Progenitor cell of endocrine pancreas (in vitro differentiated cells): ENCODE measurements at places on chromosomes 12 and 14. TPM values are rescaled to one million over a fixed set of nuclear protein-coding genes. Genes with fewer than 3 reads are reported as not detected.
A peak's percentile ranks its signal among the peaks of the same experiment; 100 is the strongest.

MAP1LC3B2 gene
- total RNA-seq: 0.84 and 0.86 TPM in 2 replicates

FOXN4 gene
- total RNA-seq: 0.33 and 0.34 TPM in 2 replicates

FRMD6 gene
- 40.7 and 45.8 TPM in 2 replicates for total RNA-seq

MYF5 gene
- total RNA-seq: not detected in 2 replicates

FAR2 gene
- 4.8 and 8.4 TPM in 2 replicates for total RNA-seq

EML5 gene
- 6.0 and 6.1 TPM in 2 replicates for total RNA-seq

- no peaks in the 10 kb centered on the region for H3K4me1 ChIP-seq
- no peak overlapping the region for H3K4me3 ChIP-seq
Measured at GRCh38 chr14:24317141-24317928, 6.0 kb downstream of the LTB4R start.

DNA sequence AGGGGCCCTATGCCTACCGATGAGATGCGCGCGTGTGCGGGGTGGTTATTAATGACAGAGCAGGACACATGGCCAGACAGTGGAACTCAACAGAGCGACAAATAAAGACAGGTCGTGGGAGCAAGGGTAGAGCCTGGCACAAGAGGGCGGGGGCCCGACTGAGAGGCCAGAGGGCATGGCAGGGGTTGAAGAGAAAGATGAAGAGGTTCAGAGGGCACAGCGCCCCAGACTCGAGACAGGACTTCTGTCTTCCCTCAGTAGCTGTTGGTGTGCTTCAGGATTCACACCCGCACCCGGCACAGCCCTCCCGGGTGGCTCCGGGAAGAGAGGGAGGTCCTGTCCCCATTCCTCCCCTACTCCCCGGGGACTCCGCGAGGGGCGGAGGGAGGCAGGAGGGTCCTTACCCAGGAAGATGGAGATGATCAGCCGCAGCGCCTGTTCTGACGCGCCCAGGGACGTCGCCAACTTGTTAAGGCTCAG, 366 bp downstream of the LPCAT3 start:
- no peaks in the 10 kb centered on the region for H3K36me3 ChIP-seq
- H3K4me3 ChIP-seq: peak overlapping the region; percentile 78
- H3K4me1 ChIP-seq: peaks cover 23% of the 10 kb centered on the region
- no peak for DNase-seq
- H3K27me3 ChIP-seq: no peaks in the 10 kb centered on the region
- H3K27ac ChIP-seq: peak overlapping the region; percentile 97

DNA sequence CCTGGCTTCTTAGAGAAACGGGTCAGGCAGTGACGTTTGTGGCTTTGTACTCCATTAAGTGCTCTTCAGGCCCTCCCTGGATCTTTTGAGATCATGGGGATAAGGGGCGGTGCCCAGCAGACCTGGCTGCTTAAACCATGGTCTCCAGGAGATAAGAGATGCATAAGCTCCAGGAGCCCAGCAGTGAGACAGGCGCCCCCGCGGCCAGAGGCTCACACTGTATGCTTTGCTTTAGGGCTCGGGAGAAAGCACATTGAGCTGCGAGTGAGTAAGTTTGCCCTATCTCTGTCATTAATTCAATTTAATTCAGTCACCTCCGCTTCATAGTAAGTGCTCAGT, 359.5 kb downstream of the CACNA1C start:
- H3K27me3 ChIP-seq: peaks cover 50% of the 10 kb centered on the region
- no peak overlapping the region for H3K27ac ChIP-seq
- no peak for DNase-seq
- no peak overlapping the region for H3K4me3 ChIP-seq

GRCh38 chr12:97394657-97395056, 67.9 kb upstream of the RMST start:
- H3K36me3 ChIP-seq: no peaks in the 10 kb centered on the region
- no peaks in the 10 kb centered on the region for H3K27me3 ChIP-seq
- H3K4me1 ChIP-seq: peaks cover 4% of the 10 kb centered on the region

DNA sequence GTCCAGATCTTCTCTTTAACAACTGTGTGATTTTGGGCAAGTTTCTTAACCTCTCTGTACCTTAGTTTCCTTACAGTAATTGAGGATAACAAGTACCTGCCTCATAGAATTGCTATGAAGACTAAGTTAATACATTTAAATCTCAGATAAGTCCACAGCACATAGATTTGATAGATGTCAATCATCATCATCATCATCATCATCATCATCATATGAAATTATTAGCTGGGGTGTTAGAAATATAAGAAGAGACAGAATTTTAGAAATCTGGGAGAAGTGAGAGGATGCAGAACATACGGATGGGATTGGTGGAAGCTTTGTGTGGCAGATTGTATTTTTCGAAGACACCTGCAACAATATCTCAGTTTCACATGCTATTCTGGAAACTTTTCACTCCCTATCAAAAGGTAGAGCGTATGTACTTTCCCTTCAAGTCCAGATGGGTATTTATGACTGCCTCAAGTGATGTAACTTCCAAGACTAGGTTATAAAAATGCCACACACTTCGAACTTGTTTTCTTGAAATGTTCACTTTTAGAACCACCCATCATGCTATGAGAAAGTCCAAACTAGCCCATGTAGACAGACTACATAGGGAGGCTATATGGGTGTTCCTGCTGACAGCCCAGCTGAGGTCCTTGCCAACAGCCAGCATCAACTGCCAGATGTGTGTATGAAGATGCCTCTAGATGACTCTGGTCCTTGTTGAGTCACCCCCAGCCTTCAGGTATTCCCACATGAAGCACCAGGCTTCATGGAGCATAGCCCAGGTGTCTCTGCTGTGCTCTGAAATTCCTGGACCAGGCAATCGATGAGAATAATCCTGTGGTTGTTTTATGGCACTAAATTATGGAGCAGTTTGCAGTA, 20.7 kb upstream of the SDR39U1 start:
- H3K27me3 ChIP-seq: no peaks in the 10 kb centered on the region
- H3K36me3 ChIP-seq: peaks cover 5% of the 10 kb centered on the region
- DNase-seq: no peak
- no peak overlapping the region for H3K27ac ChIP-seq
- H3K4me3 ChIP-seq: no peak overlapping the region
- H3K4me1 ChIP-seq: no peaks in the 10 kb centered on the region

GRCh38 chr12:89243771-89244170, 108.5 kb downstream of the DUSP6 start:
- peaks cover 11% of the 10 kb centered on the region for H3K4me1 ChIP-seq
- no peaks in the 10 kb centered on the region for H3K27me3 ChIP-seq
- H3K36me3 ChIP-seq: no peaks in the 10 kb centered on the region
- H3K4me3 ChIP-seq: no peak overlapping the region
- H3K27ac ChIP-seq: no peak overlapping the region

DNA sequence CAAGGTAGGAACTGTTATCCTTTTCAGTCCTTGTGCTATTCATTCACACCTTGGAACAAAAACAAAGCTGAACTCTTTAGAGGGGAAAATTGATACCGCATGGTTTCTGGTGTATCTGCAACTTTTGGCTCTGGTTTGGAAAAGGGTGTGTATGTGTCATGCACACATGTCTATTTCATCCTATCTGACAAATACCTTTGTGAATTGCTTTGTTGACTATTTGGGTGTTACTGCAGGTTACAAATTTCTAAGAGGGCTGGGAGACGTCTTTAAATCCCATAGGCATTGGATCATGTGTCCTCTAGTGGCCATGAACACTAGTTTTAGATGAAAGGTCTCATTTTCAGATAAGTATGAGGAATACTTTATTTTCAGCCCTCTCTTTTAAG, 59.9 kb upstream of the IFNG-AS1 start:
- peaks cover 5% of the 10 kb centered on the region for H3K4me1 ChIP-seq
- peaks cover 4% of the 10 kb centered on the region for H3K27me3 ChIP-seq
- no peak for DNase-seq
- no peaks in the 10 kb centered on the region for H3K36me3 ChIP-seq

- no peaks in the 10 kb centered on the region for H3K36me3 ChIP-seq
- H3K27ac ChIP-seq: no peak overlapping the region
- H3K4me1 ChIP-seq: no peaks in the 10 kb centered on the region
- DNase-seq: peak; percentile 15
- H3K27me3 ChIP-seq: no peaks in the 10 kb centered on the region
Measured at GRCh38 chr14:32252030-32252670, 49.1 kb upstream of the RNU6-8 start.

DNA sequence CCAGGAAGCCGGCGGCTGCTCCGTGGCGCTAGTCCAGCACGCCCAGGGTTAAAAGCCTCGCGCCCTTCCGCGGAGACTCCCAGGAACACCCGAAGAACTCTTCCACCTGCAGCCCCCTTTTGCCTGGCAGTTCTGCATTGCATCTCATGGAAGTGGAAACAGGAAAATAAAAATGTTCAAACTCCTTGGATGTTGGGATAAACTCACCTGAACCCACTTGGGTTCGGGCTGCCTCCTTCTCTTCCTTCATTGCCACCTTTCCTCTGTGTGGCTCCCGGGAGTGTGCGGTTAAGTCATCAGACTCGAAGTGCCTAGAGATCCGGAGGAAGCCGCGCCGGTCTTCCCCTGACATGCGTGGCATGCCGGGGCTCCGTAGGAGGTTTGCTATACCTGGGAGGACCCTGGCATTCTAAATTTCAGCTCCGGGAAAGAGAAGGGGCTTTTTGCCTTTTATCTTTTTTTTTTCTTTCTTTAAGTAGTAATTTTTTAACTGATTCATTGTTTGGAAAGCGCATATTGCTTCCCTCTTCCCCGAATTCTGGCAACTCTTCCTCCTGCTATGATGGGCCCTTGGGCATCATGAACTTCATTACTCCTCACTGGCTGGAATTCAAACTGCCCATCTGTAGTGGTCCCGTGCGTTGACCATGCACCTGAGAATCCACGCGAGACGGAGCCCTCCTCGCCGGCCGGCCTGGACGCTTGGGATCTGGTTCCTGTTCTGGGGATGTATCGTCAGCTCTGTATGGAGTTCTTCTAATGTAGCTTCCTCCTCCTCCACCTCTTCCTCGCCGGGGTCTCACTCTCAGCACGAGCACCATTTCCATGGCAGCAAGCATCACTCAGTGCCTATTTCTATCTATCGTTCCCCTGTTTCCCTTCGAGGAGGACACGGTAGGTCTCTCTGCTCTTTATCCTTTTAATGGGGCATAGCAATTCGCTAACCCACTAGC, 931.4 kb downstream of the DIO2 start:
- H3K27ac ChIP-seq: peak overlapping the region; percentile 97
- no peaks in the 10 kb centered on the region for H3K36me3 ChIP-seq
- H3K4me3 ChIP-seq: peak overlapping the region; percentile 97
- peaks cover 37% of the 10 kb centered on the region for H3K4me1 ChIP-seq
- no peak for DNase-seq

DNA sequence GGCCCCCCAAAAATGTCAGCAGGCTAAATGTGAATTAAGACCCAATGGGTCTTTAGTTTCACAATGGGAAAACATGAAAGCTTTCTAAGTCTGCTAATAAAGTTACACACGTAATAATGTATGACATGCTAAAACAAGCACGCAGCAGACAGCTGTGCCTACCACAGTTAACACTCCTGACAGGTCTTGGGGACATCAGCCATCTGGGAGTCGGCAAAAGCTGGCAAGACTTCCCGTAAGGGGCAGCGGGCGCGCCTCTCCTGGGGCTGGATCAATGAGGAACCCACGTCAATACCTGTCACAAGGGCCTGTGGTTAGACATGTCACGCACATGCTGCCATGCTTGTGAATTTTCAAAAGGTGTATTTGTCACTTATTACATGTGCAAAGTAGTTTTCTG, 45.0 kb downstream of the ACTN1 start:
- no peak for DNase-seq
- no peak overlapping the region for H3K4me3 ChIP-seq
- no peaks in the 10 kb centered on the region for H3K36me3 ChIP-seq
- H3K27me3 ChIP-seq: no peaks in the 10 kb centered on the region

DNA sequence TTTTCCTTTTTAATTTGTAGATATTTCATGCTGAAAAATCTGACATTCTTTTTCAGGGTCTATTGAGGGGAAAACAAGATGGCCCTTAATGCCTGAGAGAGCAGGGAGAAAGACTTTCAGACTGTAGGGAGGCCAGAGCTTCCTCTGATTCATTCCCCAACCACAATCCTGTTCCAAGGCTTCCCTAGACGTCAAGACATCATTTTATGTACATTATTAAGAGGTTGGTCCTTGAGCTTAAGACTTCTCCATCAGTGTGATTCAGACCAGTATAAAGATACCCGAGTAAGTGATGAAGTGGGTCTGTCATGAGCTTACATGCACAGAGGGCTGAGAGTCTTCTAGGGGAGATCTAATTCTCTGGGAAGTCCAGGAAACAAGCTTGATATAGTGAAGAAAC, 57.3 kb downstream of the AVPR1A start:
- no peak for DNase-seq
- H3K36me3 ChIP-seq: no peaks in the 10 kb centered on the region

DNA sequence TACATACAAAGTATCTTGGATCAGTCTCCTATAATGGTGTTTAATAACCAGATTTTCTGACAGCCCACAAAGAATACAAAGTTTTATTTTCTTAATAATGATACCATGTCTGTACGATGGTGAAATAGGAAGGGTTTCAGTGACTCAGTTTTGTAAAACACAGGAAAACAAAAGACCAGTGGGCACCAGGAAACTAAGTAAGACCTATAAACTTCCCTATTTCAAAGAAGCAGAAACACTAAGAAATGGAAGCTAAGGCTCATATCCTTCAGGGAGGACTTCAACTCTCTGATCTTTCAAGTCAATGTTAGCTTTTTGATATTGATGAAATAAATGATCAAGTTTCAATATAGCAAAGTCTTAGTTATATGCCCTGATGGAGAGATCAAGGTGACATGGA, 196.0 kb downstream of the DUSP6 start:
- no peak overlapping the region for H3K4me3 ChIP-seq
- no peaks in the 10 kb centered on the region for H3K36me3 ChIP-seq
- DNase-seq: no peak

DNA sequence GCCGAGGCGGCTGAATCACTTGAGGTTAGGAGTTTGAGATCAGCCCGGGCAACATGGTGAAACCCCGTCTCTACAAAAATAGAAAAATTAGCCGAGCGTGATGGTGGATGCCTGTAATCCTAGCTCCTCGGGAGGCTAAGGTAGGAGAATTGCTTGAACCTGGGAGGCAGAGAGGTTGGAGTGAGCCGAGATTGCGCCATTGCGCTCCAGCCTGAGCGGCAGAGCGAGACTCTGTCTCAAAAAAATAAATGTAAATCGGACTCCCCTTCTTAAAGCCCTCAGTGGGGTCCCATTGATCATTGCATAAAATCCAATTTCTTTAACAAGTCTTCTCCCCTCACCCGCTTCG, 908 bp downstream of the TDP1 start:
- no peaks in the 10 kb centered on the region for H3K27me3 ChIP-seq
- H3K27ac ChIP-seq: peak overlapping the region; percentile 98
- H3K36me3 ChIP-seq: peaks cover 1% of the 10 kb centered on the region
- H3K4me1 ChIP-seq: peaks cover 36% of the 10 kb centered on the region
- peak overlapping the region; percentile 99 for H3K4me3 ChIP-seq

GRCh38 chr12:57178213-57178612, 30.8 kb upstream of the LRP1-AS start:
- no peak overlapping the region for H3K4me3 ChIP-seq
- H3K27me3 ChIP-seq: no peaks in the 10 kb centered on the region
- DNase-seq: no peak
- H3K36me3 ChIP-seq: peaks cover 19% of the 10 kb centered on the region
- no peak overlapping the region for H3K27ac ChIP-seq
- no peaks in the 10 kb centered on the region for H3K4me1 ChIP-seq

GRCh38 chr14:24978862-24979724, 70.9 kb downstream of the STXBP6 start:
- peaks cover 1% of the 10 kb centered on the region for H3K36me3 ChIP-seq
- peaks cover 19% of the 10 kb centered on the region for H3K4me1 ChIP-seq
- no peak overlapping the region for H3K4me3 ChIP-seq
- H3K27ac ChIP-seq: no peak overlapping the region
- H3K27me3 ChIP-seq: no peaks in the 10 kb centered on the region
- no peak for DNase-seq

- H3K27me3 ChIP-seq: no peaks in the 10 kb centered on the region
- no peak overlapping the region for H3K4me3 ChIP-seq
- no peaks in the 10 kb centered on the region for H3K36me3 ChIP-seq
- no peak overlapping the region for H3K27ac ChIP-seq
- no peak for DNase-seq
Measured at GRCh38 chr14:80570930-80571298, 359.6 kb upstream of the DIO2 start.
